ENCODE measurements at places on chromosomes 7 and 10.
A peak's percentile ranks its signal among the peaks of the same experiment; 100 is the strongest.

GRCh38 chr7:41972270-41972669, 264.7 kb downstream of the GLI3 start:
- no peak for DNase-seq

- DNase-seq = no peak
Measured at GRCh38 chr7:46949270-46949931, 632.5 kb downstream of the TNS3 start.

DNA sequence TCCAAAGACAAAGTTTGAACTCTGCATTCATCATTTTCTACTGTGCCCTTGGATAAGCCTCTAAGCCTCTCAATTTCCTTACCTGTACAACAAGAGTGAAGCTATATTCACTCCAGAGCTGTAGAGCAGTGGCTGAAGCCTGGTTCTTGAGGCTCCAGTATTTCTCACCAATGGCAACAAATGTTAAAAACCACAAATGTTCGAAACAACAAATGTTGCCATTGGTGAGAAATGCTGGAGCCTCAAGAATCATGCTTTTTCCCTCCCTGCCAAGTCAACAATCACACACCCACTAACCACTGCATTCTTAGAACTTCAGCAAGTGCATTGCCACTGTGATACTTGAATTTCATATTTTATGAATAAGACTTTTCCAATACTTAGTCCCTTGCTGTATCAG, 237.9 kb downstream of the TMEM26 start:
- DNase-seq = no peak

- no peak for DNase-seq
Measured at GRCh38 chr10:71269301-71270288, 49.5 kb upstream of the SLC29A3 start.

- no peak for DNase-seq
Measured at GRCh38 chr7:29806208-29806994, at the start of gene WIPF3. Gene WIPF3, plus strand, starts transcription at chr7:29806508. Its CDS starts 28,217 bp downstream, at chr7:29834725.

DNA sequence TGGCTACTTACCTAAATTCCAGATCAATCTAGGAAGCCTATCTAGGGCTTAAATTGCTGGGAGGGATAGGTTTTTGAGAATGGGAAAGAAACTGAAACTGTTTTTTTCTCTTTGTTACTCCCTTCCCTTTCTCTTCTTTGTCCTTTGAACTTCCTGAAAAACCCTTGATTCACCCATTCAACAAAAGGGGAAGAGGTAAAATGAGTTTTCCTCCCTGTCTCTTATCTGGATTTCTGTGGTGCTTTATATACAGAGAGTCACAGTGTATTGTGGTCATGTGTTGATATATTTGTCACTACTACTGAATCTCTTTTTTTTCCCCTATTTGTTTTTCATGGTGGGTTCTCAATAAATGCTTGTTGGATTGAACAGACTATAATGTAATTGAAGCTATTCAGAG, 19.8 kb upstream of the NUP205 start:
- peak; percentile 65 for DNase-seq

GRCh38 chr7:28695300-28696295, 262.5 kb downstream of the TRIL start:
- no peak for DNase-seq

- no peak for DNase-seq
Measured at GRCh38 chr7:127598318-127598717, 4.8 kb downstream of the FSCN3 start.

DNA sequence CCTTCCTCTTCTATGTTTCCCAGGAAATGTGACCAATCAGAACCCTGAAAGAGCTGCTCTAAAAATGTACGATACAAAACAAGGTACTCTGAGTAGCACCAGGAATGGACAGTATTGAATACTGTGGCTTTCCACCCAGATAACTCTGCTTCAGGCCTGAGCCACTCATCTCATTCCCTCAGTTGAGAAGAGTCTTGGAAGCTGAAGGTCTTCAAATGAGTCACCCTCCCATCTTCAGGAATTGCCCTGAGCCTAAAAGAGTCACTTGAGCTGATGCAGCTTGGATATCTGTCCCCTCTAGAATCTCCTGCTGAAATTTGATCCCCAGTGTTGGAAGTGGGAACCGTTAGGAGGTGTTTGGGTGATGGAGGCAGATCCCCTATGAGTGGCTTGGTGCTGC, 210.4 kb downstream of the DGKI start:
- DNase-seq = no peak

GRCh38 chr10:132229834-132230556, 43.2 kb downstream of the DPYSL4 start:
- DNase-seq = peak; percentile 44

DNA sequence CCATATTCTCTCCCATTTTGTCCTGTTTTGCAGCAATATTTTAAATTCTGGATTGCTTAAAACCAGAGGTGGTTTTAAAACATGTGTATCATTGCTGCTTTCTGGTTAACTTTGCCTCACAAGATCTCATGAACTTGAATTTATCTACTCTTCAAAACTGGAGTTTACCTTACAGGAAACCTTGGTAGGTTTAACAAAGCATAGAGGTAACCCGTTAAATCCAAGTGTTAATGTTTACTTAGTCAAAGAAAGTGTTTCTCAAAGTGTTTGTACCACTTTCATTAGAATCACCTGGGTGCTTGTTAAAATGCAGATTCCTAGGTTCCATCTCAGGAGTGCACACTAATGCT, 44.0 kb upstream of the VDAC2 start:
- DNase-seq = no peak

DNA sequence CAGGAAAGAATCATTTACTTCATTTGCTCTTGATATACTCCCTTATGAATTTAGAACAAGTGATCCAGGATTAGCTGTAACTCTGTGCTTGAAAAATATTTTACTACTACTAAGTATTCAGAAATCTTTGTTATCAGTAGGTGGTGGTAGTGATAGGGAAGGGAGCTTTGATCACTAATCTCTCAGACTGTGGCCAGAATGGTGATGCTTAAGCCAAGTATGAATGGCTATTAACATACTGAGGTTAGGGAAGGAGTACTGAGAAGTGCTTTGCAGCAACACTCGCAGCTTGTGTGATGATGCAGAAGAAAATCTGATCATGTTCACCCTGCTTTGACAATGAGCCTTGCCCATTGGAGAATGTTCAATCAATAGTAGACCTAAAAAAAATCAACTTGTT, 29.3 kb downstream of the AP3M1 start:
- no peak for DNase-seq

- peak; percentile 62 for DNase-seq
Measured at GRCh38 chr7:87797798-87798403, 78.3 kb downstream of the SLC25A40 start.

- DNase-seq = no peak
Measured at GRCh38 chr7:132461032-132461592, 115.2 kb downstream of the PLXNA4 start.

GRCh38 chr7:157404845-157405481, 68.2 kb downstream of the DNAJB6 start:
- DNase-seq = no peak

DNA sequence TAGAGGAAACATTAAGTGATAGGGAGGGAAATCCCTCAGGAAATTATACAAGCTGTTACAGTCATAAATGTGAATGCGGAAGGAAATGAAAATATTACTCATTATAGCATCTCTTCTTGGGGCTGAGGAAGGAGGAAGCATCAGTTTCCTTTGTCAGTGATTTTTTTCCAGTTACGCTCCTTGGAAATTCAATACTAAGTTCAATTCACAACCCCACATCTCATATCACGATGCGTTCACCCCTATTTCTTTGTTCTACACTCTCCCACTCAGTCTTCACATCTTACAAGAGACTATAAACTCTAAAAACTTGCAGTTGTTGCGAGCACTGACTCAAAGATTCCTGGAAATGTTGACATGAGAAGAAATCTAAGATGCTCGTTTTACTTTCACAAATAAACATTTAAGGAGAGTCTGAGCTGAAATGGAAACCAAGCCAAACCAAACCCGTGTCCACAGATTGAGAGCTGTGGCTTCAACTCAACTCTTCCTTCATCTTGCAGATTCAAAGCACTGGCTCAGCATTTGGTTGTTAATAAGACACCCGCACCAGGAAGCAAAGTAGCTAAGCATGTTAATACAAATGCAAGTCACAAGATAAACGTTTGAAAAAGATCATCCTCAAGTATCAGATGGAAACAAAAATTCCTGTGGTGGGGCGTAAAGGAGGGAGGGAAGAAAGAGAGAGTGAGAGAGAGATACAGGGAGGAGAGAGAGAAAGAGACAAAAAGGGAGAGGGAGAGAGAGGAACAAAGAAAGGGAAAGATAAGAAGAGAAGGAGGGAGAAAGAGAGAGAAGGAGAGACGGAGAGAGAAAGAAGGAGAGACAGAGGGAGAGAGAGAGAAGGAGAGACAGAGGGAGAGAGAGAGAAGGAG, 150.0 kb upstream of the RSU1 start:
- peak; percentile 81 for DNase-seq

DNA sequence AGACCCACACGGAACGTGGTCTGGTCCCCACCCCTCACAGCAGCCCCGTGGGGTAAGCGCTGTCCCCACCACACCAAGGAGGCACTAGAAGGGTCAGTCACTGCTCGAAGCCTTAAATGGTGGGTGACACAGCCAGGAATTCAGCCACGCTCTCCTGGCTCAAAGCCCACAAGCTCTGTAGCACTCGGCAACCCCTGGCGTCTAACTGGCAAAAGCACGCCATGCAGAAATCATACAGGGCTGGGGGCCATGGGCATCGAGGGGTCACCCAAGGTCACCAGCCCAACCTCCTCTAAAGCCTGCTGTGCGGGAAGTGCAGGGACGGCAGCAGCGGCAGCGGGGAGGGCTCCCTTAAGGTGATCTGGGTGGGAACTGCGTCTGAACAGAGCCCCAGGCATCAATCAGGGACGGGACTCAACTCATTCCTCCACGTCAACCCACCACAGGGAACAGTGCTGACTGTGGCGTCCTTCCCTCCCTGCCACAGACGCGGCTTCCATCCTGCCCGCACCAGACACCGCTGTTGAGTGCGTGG, 7.8 kb downstream of the GPER1 start:
- DNase-seq = no peak

DNA sequence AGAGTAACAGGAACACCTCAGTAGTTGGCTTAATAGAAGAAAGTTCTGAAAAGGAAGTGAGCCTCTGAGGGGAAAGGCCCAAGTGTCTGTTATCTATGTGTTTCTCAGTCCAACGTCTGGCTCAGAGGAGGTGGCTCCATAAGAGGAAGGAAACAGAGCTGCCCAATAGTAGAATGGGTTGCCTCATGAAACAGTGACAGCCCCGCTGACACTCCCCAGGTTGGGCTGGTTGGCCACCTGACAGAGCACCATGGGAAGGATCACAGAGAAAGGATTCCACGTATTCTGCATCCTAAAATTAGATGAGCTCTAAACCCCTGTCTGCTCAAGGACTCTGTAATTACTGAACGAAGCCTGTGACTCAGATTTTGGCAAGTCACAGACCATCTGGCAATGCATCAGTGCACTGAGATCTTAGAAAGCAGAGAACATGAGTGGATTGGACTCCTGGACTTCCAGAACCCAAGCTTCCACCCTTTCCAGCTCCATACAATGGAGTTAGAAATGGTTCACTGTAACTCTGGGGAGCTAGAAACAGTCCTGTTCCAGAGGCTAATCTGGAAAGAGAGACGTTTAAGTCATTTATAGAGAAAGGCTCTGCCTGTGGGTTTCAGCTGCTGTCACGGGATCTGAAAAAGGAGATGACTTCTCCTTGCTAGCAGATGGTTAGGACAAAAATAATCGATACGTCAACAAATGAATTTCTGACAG, 2.9 kb downstream of the PKD2L1 start:
- DNase-seq = peak; percentile 89

- peak; percentile 53 for DNase-seq
Measured at GRCh38 chr7:21338728-21339164, 89.1 kb upstream of the SP4 start.

GRCh38 chr7:6106140-6106904, 75.1 kb downstream of the ANKRD61 start:
- peak; percentile 51 for DNase-seq

DNA sequence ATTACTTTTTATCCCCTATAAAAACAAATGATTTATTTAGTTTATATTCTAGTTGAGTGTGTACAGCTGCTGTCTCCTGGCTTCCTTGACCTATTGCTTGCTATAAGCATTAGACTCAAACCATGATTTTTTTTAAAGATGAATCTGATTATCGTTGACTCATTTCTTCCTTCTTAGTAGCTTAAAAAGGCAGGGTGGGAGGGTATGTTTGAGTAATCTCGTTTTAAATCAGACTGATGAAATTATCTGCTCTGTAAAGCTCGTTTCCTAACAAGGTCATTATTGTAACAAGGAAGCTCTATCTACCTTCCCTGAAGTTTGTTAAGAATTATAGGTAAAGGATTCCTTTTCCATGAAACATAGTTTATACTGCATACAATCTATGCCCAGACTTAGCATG, 276.3 kb upstream of the KCND2 start:
- no peak for DNase-seq

GRCh38 chr10:33094263-33095051, 136.4 kb upstream of the ITGB1 start:
- no peak for DNase-seq

DNA sequence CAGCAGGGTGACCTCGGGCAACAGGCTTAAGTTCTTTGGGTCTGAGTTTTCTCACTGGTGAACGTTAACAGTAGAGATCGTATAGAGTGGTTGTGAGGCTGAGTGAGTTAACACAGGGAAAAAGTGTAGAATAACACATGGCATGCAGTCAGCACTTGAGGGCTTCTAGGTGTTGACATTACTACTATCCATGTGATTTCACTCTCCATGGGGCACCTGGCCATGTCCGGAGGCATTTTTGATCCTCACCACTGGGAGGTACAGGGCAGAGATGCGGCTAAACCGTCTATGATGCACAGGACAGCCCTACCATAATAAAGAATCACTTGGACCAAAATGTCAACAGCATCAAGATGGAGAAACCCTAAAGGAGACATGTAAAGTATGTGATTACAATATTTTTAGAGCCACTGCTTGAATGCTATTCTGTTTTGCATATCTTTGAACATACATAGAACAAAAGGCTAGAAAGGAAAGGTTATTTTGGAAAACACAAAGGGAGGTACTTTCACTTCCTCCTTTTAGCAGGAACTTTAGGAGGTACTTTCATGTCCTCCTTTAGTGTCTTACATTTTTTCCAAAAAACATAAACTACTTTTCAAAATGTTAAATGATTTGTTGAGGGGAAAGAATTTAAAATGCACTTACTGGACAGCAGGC, 44.3 kb downstream of the NOD1 start:
- DNase-seq = peak; percentile 60

DNA sequence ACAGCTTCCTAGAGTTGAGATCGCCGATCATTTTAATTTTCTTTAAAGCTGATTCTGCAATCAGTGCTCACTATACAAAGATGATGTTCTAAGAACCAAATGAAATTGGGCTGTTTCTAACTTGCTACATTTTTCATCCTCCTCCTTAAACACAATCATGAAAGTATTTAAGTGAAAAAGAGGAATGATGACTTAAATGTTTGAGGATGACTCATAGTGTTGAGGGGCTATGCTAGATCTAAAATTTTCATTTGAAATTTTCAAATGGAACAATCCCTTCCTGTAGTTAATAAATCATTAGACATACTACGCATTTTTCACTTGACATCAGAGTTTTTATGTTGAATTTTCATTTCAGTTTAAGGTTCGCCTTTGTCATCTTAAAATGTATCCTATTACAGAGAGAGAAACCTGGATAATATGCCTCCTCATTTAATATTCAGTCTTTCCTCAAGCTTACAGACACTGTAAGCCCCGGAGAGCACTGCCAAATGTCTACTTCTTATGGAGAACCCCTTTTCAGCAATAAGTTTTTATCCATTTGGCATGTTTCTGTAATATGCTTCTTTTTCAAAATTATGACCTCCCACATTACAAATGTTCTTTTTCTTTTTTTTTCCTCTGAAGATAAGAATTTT, 499.6 kb downstream of the MAGI2 start:
- DNase-seq = no peak

GRCh38 chr7:108794466-108794865, 224.8 kb downstream of the DNAJB9 start:
- DNase-seq = no peak
